ENCODE measurements at places on chromosomes 16 and 17.

DNA sequence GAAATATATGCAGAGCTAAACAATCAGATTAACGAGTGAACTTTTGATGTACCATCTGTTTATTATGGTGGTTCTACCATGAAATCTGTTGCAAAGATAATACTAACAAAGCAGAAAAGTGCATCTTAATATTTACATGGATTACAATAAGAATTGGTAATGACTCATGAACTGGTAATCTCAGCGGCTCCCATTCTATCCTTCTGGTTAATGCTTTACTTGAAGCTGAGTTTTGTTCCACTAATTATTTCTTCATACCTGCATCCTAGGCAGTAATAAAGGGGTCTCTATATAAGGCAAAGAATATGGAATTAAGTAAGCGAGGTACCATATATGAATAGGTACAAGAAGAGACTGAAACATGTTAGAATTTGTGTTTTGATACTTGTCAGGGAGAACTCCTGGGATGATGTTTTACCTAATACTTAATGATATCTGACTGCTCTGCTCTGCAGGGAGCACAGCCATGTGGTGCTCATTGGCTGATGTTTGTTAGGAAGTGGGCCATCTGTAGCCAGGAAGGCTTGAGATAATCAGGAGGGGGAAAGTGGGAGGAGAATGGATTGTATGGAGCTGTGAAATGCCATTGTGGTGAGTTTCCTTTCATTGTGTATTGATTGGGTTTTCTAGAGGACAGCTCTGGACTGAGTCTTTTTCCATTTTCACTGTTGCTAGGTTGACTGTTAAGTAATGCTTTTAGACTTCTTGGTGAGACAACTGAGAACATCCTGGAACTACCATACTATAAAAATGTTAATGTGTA, 52.6 kb downstream of the MAP2K6 start:
- H3K27ac ChIP-seq, result no peak overlapping the region
- H3K4me3 ChIP-seq, result no peak overlapping the region
- peaks cover 6% of the 10 kb centered on the region for H3K4me1 ChIP-seq

DNA sequence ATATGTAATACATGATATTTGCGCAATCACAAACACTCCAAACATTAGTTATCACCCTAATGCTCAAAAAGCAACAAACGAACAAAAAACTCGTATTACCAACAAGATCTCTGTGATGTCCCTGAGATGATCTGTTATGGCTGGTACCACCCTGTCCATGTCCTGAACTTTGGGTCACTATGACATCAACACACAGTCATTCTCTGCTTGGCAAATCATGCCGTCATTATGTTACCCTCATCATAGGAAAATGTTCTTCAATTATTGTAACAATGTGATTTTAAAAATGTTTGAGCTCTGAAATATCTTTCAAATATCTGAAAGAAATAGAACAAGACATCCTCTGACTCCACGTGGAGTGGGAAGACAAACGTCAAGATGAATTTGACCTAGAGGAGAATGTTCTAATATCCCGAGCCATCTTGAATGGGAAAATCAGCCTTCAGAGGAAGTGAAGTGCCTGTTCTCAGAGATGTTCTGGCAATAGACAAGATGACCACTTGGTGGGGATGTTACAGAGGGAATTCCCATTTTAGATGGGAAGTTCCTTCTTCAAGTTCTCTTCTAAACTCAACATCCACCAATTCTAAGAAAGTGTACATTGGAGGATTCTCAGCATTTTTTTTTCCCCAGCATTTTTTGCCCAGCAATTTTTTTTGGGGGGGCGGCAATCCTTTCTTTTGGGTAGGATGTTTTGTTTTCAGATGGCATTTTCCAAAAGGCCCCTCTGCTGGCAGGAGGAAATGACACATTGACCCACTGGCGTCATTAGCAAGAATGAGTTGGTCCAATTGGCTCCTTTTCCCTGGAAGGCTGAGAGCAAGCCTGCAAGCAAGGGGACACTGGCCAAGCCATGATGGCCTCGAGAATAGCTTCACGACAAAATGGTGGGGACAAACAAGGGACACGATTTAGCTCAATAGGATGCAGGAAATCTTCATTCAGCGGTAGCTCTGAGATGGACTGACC, 3.7 kb upstream of the HSD17B2 start:
- no peak overlapping the region for H3K4me3 ChIP-seq
- no peaks in the 10 kb centered on the region for H3K4me1 ChIP-seq
- H3K36me3 ChIP-seq, result no peaks in the 10 kb centered on the region
- peaks cover 12% of the 10 kb centered on the region for H3K27me3 ChIP-seq
- no peak for DNase-seq

DNA sequence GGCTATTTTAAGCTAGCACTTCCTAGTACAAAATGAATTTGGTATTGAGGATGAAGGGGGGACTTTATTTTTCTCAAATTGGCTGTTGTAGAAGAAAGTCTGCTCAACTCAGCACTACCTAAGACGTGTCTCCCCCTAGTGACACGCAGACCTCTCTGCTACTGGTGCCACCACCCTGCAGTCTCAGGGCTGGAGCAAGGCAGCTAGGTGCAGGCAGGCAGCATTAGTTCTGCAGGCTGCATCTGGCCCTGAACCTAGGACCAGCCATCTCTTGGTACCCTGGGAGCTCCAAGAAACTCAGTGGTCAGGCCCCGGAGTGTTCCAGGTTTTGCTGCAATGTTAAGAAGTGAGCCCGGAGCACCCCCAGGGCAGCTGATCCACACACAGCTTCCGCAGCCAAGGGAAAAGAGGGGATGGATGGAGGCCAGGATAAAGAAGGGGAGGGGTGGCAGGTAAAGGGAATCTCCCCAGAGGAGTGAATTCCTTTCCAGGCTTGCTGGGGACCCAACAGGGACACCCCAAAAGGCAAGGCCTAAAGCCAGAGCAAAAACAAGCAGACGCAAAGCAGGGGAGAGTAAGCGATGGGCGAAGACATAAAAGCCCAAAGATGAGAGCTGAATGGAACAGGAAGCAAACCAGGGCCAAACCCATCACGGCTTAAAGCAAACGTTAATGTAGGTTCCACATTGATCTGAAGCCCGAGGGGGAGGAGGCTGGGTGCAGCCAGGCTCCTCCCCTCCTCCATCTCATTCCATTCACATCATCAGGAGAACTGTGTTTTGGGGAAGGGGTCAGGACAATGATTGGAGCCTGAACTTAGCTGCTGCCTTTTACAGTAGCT, 200.5 kb downstream of the ZFHX3 start:
- no peaks in the 10 kb centered on the region for H3K36me3 ChIP-seq
- H3K27me3 ChIP-seq, result peaks cover 4% of the 10 kb centered on the region
- no peaks in the 10 kb centered on the region for H3K4me1 ChIP-seq
- H3K4me3 ChIP-seq, result no peak overlapping the region
- no peak for DNase-seq
- no peak overlapping the region for H3K27ac ChIP-seq

GRCh38 chr17:60685437-60685836, 7.8 kb downstream of the BCAS3 start:
- H3K4me3 ChIP-seq, result no peak overlapping the region
- H3K27me3 ChIP-seq, result no peaks in the 10 kb centered on the region
- no peaks in the 10 kb centered on the region for H3K4me1 ChIP-seq
- DNase-seq, result no peak

- no peak overlapping the region for H3K4me3 ChIP-seq
- no peaks in the 10 kb centered on the region for H3K36me3 ChIP-seq
- no peak overlapping the region for H3K27ac ChIP-seq
- DNase-seq, result no peak
- peaks cover 58% of the 10 kb centered on the region for H3K27me3 ChIP-seq
- no peaks in the 10 kb centered on the region for H3K4me1 ChIP-seq
Observed at GRCh38 chr17:38600416-38600815, 5.3 kb downstream of the SRCIN1 start.

GRCh38 chr16:77833921-77834634, 45.7 kb downstream of the VAT1L start:
- H3K27me3 ChIP-seq, result peaks cover 7% of the 10 kb centered on the region
- no peak for DNase-seq
- no peaks in the 10 kb centered on the region for H3K4me1 ChIP-seq
- no peak overlapping the region for H3K27ac ChIP-seq

DNA sequence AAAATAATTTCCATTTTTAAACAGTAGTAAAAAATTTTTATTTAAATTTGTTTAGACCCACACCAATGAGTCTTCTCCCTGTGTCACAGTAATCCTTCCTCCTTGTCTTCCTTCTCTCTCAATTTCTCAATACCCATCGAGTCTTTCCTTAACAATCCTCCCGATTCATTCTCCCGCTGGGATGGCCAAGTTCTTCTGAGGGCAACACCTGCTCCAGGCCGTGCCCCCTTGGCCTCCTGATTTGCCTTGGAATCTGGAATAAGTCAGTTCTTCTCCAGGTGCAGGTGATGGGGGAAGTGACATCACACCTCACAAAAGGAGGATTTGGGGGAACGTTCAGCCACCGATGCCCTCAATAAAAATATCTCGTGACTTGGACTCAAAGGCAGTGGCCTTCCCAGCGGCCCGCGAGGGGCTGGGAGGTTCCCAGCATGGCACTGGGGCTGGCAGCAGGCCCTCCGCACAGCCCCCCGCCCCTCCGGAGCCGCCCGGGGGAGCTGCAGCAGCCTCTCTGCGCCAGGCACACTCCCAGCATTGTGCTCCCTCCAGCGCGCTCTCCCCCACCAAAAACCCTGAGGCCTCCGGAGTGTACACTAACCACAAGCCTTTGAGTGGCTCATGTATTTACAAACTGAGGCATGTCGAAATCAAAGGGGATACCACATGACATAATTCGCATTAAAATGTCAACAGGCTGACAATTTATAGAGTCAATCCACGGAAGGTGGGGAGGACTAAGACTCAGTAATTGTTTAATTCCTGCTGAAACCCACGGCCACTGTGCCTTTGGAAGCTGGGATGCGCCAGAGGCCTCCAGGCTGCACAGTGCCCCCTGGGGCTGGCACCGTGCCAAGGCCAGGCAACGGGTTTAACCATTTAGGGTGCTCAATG, 120.5 kb downstream of the ZFHX3 start:
- H3K4me1 ChIP-seq, result no peaks in the 10 kb centered on the region
- H3K4me3 ChIP-seq, result no peak overlapping the region
- no peak overlapping the region for H3K27ac ChIP-seq

DNA sequence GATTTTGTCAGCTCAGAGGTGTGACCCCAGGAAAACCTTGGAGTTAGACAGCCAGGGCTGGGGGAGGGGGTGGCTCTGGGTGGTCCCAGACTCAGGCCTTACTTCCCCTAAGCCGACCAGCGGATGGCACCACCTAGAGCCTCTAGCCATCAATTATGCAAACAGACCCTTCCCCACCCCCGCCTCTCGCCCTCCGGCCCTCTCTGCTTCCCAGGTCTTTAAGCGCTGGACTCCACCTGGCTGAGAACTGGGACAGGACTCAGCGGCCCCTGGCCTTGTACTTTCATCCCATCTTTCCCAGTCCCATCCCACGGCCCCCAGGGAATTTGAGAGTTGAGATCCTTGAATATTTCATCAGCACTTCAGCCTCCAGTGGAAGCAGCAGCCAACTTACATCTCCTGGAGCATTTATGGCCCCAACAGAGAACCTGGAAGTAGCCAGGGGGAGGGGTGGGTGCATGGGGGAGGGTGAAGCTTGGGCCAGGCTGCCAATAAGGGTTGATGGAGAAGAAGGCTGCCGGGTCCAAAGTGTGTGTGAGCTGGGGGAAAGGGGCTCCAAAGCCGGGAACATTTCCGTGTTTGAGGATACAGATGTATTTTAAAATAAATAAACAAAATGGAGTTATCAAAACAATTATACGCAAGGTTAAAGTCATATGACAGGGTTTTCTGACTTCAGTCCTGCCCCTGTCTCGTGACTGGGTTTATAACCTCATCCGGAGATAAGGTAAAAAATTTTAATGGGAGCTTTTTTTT, 7.5 kb upstream of the JUP start:
- no peak overlapping the region for H3K4me3 ChIP-seq
- DNase-seq, result no peak
- no peaks in the 10 kb centered on the region for H3K36me3 ChIP-seq

DNA sequence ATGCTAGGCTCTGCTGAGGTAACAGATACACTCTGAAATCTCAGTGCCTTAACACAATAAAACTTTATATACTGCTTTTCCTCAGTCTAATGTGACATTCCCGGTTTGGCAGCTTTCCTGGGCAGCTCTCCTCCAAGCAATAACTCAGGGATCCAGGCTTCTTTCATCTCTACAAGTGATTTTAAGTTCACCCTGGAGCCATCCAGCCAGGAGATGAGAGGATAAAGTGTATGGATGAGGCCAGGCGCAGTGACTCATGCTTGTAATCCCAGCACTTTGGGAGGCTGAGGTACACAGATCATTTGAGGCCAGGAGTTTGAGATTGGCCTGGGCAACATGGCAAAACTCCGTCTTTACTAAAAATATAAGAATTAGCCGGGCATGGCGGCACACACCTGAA, 147.2 kb downstream of the UTP18 start:
- H3K36me3 ChIP-seq, result no peaks in the 10 kb centered on the region
- H3K27ac ChIP-seq, result no peak overlapping the region
- no peak overlapping the region for H3K4me3 ChIP-seq
- H3K4me1 ChIP-seq, result no peaks in the 10 kb centered on the region
- no peak for DNase-seq
- peaks cover 4% of the 10 kb centered on the region for H3K27me3 ChIP-seq

GRCh38 chr17:35548208-35548810, 10.8 kb upstream of the SLFN12L start:
- no peak for DNase-seq
- H3K27ac ChIP-seq, result no peak overlapping the region
- no peaks in the 10 kb centered on the region for H3K27me3 ChIP-seq
- peaks cover 25% of the 10 kb centered on the region for H3K4me1 ChIP-seq
- H3K36me3 ChIP-seq, result peaks cover 1% of the 10 kb centered on the region

DNA sequence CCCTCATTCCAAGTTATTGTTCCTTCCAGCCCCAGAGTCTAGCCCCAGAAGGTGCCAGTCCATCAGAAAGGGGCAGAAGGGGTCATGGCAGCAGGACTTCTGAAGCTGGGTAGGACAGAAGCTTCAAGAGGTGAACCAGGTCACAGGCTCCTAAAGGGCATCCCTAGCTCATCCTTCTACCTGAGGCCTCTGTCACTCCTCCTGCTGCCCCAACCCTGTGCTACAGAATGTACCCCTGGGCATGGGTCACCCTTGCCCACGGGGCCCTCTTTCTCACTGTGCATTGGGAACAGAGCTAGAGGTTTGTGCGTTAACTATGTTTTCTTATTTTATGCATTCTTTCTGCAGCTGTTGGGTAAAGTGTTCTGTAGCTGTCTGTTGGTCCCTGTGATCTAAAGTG, 46.5 kb downstream of the DNAH17 start:
- no peak overlapping the region for H3K4me3 ChIP-seq
- H3K4me1 ChIP-seq, result peaks cover 19% of the 10 kb centered on the region
- no peak for DNase-seq
- H3K27me3 ChIP-seq, result no peaks in the 10 kb centered on the region
- no peak overlapping the region for H3K27ac ChIP-seq

- no peak overlapping the region for H3K4me3 ChIP-seq
- H3K4me1 ChIP-seq, result peaks cover 2% of the 10 kb centered on the region
- H3K27ac ChIP-seq, result no peak overlapping the region
- peaks cover 5% of the 10 kb centered on the region for H3K36me3 ChIP-seq
- no peaks in the 10 kb centered on the region for H3K27me3 ChIP-seq
- DNase-seq, result no peak
Observed at GRCh38 chr16:4544473-4544872, 5.9 kb upstream of the CDIP1 start.

- H3K27me3 ChIP-seq, result no peaks in the 10 kb centered on the region
- H3K36me3 ChIP-seq, result peaks cover 42% of the 10 kb centered on the region
- H3K4me3 ChIP-seq, result no peak overlapping the region
- no peak overlapping the region for H3K27ac ChIP-seq
- H3K4me1 ChIP-seq, result no peaks in the 10 kb centered on the region
Observed at GRCh38 chr17:30278032-30278431, 13.7 kb downstream of the BLMH start.

GRCh38 chr17:30323895-30324319, 9.9 kb downstream of the TMIGD1 start:
- peak overlapping the region; percentile 72 for H3K27ac ChIP-seq
- H3K36me3 ChIP-seq, result no peaks in the 10 kb centered on the region
- H3K4me3 ChIP-seq, result no peak overlapping the region
- H3K4me1 ChIP-seq, result peaks cover 34% of the 10 kb centered on the region
- peak; percentile 70 for DNase-seq
